ENCODE measurements at places on chromosomes 12 and 14.

DNA sequence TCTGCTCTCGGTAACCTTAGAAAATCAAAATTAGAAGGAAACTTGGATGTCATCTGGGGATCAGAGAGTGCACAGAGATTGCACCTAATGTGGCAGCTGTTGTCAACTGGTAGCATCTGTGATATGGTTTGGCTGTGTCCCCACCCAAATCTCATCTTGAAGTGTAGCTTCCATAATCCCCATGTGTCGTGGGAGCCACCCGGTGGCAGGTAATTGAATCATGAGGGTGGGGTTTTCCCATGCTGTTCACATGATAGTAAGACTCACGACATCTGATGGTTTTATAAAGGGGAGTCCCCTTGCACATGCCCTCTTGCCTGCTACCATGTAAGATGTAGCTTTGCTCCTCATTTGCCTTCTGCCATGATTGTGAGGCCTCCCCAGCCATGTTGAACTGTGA is 127.7 kb upstream of the SRRM4 start:
- DNase-seq = no peak

GRCh38 chr12:13223941-13224340 is 27.4 kb downstream of the EMP1 start:
- DNase-seq = no peak

DNA sequence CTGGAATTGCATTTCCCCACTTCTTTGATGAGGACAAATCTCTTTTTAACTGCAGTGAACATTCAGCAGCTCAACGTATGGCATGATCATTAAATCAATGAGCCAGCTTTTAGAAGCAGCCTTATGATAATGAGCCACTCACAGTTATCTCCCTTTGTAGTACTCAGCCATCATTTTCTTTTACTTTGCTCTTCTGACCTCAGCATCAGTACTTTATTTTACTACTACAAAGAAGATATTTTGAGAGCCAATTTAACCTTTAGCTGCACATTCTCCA is 250.0 kb upstream of the CLEC14A start:
- no peak for DNase-seq

DNA sequence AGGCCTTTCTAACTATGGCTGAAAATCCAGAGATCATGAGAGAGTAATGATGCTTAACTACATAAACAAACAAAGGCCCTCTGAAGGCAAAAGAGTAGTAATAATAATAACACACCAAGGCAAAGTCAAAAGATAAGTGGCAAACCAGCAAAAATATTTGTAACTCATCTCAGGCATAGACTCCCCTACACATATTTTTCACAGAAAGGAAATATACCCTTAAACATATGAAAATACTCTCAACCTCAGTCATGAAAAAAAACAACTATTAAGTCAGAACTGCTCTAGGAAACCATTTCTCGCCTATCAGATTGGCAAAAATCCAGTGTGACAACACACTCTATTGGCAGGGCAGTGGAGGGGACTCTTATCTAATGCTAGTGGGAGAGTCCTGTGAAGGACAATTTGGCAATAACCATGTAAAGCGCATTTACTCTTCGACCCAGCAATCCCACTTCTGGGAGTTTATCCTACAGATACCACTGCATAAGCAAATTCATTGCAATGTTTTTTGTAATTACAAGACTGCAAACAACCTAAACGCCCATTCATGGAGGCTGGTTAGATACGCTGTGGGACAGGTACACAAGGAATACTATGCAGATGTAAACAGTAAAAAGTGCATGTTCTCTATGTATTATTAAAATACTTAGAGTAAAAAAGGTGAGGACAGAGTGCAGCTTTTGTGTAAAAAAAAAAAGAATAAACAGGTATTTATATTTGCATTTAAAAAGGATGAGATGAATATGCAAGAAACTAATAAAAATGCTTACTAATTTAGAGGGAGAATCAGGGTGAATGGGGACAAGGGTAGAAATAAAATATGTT is 26.0 kb upstream of the IL22 start:
- no peak for DNase-seq

- DNase-seq = no peak
Measured at GRCh38 chr12:32987512-32987911, 90.9 kb upstream of the PKP2 start.

DNA sequence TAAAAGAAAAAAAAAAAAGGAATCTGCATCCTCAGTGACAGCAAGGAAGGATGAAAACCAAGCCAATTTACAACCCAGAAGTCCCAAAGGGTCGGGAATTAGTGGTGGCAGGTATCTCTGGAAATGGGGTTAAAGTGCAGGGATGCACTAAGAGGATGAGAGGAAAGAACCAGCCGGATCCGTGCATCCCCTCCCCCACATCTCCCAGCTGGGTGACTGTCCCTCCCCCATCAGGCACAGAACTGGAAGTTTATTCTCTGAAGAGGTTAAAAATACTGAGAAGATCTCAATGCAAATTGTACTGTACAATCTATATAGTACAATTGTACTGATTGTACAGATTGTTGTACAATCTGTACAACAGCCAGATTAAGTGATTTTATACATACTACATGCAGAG is 15.4 kb downstream of the CLMN start:
- no peak for DNase-seq

- no peak for DNase-seq
Measured at GRCh38 chr12:69881771-69882170, 56.7 kb downstream of the MYRFL start.

DNA sequence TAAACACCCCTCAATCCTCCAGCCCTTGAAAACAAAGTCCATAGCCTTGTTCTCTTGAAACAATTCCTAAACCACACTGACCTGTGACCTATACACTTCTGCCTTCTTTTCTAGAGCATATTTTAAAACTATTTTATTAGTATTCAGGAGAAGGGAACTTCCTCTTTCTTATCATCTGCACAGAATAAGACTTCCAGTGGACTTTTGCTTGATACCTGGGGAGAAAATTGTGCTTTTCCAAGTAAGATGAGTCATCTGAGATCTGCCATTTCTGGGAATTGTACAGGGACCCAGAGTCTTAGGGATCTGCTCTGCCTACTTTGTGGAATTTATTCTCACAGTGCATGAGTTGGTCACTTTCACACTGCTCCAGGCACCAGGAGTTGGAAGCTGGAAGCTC is 10.5 kb upstream of the WNT5B start:
- no peak for DNase-seq

- DNase-seq = peak; percentile 5
Measured at GRCh38 chr14:75660238-75660629, 442 bp downstream of the ERG28 start.

DNA sequence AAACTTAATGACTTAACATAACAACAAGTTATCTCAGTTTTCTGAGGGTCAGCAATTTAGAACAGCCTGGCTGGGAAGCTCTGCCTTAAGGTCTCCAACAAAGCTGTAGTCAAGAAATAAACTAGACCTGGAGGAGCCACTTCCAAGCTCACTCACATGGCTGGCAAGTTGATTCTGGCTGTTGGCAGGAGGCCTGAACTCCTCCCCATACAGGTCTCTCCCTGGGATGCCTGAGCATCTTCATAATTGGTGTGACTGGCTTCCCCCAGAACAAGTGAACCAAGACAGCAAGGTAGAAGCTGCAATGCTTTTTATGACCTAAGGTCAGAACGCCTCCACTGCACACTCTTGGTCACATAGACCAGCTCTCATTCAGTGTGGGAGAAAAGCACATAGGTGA is 128.3 kb downstream of the SAMD4A start:
- DNase-seq = no peak

GRCh38 chr12:70070494-70071007 is 172.7 kb upstream of the CNOT2 start:
- no peak for DNase-seq

- DNase-seq = no peak
Measured at GRCh38 chr12:93521225-93522080, 51.0 kb upstream of the SOCS2 start.

- no peak for DNase-seq
Measured at GRCh38 chr14:91237219-91237618, 7.3 kb downstream of the GPR68 start.

GRCh38 chr12:1927051-1927680 is 8.7 kb upstream of the CACNA2D4 start:
- DNase-seq = no peak

GRCh38 chr12:43028826-43029225 is 439.3 kb upstream of the PRICKLE1 start:
- no peak for DNase-seq

DNA sequence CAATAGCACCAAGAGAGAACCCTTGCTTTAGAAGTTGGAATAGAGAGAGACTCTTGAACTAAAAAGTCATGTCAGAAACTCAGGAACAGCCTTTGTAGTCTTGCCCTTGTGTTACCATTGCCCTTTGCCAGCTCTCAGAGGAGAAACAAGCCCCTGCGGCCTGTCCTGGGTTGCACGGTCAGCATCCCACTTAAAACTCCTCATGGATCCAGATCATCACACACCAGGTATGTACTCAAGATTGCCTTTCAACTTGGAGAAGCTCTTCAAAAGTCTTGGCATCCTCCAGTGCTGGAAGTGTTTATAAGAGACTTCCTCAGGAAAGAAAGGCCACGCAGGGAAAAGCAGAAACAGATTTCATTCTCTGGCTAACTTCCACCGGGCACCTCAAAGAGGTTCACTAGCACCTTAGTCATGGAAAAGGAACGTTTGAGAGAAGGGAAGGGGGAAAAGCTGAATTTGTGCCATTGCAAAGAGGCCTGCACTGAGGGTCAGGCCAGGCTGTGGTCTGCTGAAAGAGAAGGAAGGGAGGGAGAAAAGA is 594.2 kb downstream of the MED13L start:
- no peak for DNase-seq

GRCh38 chr14:95396221-95396620 is 76.5 kb upstream of the CLMN start:
- no peak for DNase-seq

DNA sequence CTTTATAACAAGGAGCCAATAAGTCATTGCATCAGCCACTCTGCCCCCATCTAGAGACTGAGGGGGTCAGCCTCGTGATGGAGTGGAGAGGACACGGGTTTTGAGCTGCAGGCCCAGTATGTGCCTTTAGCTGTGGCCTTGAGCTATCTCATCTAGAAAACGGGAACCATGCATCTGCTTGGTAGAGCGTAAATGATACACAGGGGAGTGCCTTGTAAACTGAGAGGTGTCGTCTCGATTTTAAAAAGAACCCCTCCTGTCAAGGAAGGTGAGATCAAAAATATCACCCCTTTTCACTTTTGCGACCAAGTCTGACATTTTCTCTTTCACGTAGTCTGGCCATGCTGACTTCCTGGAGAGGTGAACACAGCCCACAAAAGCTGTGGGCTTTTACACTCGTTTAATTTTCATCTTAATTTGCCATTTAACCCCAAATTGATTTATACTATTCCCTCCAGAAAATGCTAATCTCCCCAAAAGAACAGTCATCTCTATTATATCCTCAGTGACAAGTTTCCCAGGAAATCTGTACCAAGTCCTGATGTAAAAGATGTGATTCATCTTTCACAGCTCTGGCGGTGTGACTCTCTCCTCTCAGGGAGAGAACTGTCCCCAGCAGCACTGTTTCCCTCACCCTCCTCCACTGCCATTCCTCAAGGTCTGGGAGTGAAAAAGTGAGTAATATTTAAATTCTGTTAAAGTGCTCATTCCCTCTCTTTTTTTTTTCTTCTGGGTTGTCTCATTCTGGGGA is 30.6 kb downstream of the VCPKMT start:
- peak; percentile 59 for DNase-seq

GRCh38 chr14:76261371-76261811 is 109.7 kb downstream of the GPATCH2L start:
- DNase-seq = no peak

DNA sequence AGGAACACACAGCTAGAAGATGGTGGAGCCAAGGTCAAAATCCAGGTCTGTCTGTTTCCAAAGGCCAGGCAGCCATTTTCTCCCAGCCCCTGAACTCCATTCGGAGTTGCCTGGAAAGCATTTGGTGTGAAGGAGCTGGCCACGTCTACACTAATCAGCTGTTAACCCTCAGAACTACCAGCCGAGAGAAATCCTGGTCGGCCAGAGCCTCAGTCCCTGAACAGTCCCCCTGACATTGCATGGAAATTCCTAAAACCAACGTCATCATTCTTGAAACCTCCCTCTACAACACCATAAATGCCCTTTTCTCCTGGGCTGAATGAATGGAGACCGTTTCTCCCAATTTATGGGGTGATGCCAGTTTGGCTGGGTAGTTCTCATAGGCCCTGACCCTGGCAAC is 245.6 kb downstream of the SLC41A2 start:
- DNase-seq = no peak

- DNase-seq = no peak
Measured at GRCh38 chr14:45970621-45971020, 681.0 kb downstream of the RPL10L start.

DNA sequence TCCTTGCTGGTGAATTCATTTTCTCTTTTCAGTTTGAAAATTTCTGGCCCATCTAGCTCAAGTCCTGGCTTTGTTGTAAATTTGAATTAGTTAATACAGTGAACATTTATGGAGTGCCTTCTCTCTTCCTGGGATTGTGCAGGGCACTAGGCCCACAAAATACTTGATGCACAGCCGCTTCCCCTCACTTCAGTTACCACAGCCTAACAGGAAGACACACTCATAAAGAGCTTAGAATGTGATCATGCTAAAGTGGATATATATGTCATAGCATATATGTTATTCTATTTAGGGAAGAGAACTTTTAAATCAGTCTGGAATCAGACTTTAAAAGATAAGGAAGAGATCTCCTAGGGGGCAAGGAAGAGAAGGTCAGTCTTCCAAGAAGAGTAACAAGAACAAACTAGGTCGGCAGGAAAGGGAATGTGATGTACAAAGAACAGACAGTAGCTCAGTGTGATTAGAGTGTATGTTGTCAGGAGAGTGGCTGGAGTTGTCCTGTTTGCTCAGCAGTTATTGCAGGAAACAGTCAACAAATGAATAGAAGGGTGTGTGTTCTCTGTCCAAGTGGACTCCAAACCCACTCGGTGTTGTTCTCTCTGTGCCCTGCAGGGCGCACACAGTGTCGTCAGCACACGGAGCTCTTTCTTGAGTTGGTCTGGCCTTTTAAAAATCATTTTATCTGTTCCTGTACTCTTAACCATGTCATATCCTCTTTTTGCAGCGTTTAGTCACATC is 74.4 kb downstream of the DAAM1 start:
- no peak for DNase-seq

DNA sequence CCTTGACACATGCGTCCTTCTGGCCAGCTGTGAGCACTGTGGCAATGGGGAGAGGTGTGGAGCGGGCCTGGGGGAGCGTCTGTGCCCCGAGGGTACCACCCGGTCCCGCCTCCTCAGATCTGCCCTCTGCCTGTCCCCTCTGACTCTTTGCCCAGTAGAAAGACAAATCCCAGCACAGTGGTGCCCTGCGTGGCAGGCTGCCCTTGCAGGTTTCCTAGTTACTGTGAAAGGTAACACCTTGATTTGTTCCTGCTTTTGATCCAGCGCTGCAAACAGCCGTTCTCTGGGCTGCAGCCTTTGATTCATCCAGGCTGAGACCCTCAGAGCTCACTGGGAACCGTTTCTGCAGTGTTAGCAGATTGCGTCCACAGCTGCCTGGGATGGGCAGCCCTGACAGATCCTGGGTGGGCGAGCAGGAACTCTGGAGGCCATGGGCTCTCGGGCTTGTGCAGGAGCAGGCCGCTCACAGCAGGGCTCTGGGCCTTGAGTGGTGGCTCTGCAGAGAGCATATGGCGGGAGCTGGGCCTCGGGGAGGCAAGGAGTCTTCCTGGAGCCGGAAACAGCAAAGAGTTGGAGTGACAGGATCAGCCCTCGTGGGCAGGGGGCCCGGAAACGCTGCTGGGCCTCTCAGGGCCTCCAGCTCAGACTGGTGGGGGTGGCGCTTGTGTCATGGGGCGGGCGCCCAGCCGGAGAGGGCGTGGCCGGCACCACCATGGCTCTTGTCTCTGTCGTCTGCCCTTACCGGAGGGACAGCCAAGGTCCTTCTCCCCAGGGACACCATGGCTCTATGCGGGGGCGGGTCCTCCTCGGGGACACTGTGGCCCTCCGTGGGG is 16.6 kb downstream of the FBRSL1 start:
- peak; percentile 52 for DNase-seq

- DNase-seq = no peak
Measured at GRCh38 chr12:96846293-96846692, 60.8 kb upstream of the NEDD1 start.

Data from CD4-positive, alpha-beta T cell treated with Interleukin-17A for 1 hour (primary cell).